ENCODE measurements at places on chromosomes 13 and 19.

GRCh38 chr19:10289836-10290356 is at the start of gene ICAM5:
Gene ICAM5 (plus strand): TSS chr19:10289952. CDS start chr19:10290044, 92 bp downstream.
- no peak for DNase-seq

GRCh38 chr19:49677231-49677900 is at the start of gene PRMT1:
Gene PRMT1 (plus strand): TSS chr19:49677271. CDS start chr19:49677281, 10 bp downstream.
- DNase-seq, result no peak

GRCh38 chr13:59416561-59416960 is 747.2 kb downstream of the DIAPH3 start:
- DNase-seq, result no peak

DNA sequence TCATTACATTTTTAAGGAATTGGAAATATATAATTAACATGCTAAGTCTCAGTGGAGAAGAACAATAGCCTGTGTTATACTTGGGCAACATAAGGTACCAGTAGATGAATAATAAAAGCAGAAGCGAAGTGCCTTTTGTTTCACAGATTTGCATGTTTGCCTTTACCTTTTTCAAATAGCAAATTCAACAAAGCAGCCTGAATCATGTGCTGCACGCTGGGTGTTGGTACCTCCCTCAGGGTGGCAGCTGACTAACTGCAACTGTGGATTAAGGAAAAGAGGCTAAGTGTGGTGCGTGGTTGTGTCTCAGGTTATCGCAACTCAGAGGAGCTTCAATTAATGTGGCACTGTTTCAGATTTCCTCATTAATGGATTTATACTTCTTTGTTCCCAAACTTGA is 189.0 kb downstream of the LMO7 start:
- no peak for DNase-seq

DNA sequence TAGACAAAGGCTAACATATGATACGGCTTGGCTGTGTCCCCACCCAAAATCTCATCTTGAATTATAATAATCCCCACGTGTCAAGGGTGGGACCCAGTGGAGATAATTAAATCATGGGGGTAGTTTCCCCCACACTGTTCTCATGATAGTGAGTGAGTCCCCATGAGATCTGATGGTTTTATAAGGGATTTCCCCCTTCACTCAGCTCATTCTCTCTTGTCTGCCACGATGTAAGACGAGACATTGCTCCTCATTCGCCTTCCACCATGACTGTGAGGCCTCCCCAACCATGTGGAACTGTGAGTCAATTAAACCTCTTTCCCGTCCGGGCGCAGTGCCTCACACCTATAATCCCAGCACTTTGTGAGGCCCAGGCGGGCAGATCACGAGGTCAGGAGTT is 143.5 kb downstream of the RXFP2 start:
- DNase-seq, result no peak

GRCh38 chr13:50156140-50156539 is 140.9 kb downstream of the KCNRG start:
- no peak for DNase-seq

Data from NCI-H1930 (cell line).